ENCODE measurements at places on chromosomes 6 and 20. TPM values are rescaled to one million over a fixed set of nuclear protein-coding genes. Genes with fewer than 3 reads are reported as not detected.

Gene GJA10
- total RNA-seq = not detected

Gene BANF2
- total RNA-seq = not detected

Gene CPNE5
- total RNA-seq = 0.12 TPM

Gene DIDO1
- total RNA-seq = 147 TPM

DNA sequence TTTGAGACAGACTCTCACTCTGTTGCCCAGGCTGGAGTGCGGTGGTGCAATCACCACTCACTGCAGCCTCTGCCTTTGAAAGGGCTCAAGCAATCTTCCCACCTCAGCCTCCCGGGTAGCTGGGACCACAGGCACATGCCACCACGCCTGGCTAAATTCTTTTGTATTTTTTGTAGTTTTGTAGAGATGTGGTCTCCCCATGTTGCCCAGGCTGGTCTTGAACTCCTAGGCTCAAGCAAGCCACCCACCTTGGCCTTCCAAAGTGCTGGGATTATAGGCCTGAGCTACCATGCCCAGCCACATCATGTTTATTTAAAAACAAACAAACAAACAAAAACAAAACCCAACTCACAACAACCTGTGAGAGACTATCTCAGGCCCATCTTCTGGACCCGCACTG lies 29.7 kb upstream of the APCDD1L start:
- DNase-seq = no peak
- H3K27ac ChIP-seq = no peak overlapping the region
- no peaks in the 10 kb centered on the region for H3K4me1 ChIP-seq
- no peak overlapping the region for H3K4me3 ChIP-seq

- H3K4me3 ChIP-seq = no peak overlapping the region
- H3K27me3 ChIP-seq = no peaks in the 10 kb centered on the region
- H3K36me3 ChIP-seq = no peaks in the 10 kb centered on the region
Observed at GRCh38 chr20:6519556-6519955, 247.9 kb upstream of the BMP2 start.

DNA sequence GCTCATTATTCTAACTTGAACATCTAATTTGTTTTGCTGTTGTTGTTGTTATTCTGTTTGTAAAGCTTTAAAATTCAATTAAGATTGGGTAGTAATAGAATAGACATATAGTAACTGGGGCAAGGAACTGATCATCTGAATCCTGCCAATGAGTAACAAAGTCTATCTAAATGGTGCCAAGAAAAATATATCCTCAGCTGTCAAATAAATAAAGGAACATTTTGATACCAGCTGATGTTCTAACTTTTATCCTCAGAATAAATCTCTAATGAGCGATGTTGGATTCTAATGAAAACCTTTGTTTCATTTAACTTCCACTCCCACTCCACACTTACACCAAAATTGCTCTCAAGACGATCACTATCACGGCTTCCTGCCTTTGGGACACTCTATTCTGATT lies 210.9 kb downstream of the TINAG start:
- no peak for DNase-seq
- no peaks in the 10 kb centered on the region for H3K4me1 ChIP-seq
- no peaks in the 10 kb centered on the region for H3K27me3 ChIP-seq
- no peak overlapping the region for H3K4me3 ChIP-seq
- H3K27ac ChIP-seq = no peak overlapping the region

DNA sequence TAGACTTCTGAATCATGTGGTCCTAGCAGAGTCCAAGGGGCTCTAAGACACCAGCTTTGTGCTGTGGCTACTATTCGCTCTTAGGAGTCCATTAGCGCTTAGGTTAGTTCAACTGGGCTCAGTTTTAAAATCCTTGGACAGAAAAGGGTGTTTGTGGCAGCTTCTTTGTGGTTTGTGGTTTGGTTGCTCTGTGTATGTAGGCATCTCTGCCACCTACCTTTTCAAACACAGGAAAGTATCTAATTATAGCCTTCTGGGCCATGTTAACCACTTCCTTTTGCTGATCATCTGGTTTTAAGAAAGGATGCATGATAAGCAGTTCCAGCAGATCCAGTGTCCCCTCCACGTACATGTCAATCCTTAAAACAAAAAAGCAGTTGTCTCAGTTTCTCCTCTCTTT lies 10.8 kb downstream of the GSTA4 start:
- peaks cover 10% of the 10 kb centered on the region for H3K36me3 ChIP-seq
- DNase-seq = no peak
- no peaks in the 10 kb centered on the region for H3K27me3 ChIP-seq
- H3K4me3 ChIP-seq = no peak overlapping the region

- H3K36me3 ChIP-seq = no peaks in the 10 kb centered on the region
- DNase-seq = no peak
- no peak overlapping the region for H3K4me3 ChIP-seq
Observed at GRCh38 chr20:20677186-20677585, 35.3 kb downstream of the RALGAPA2 start.

DNA sequence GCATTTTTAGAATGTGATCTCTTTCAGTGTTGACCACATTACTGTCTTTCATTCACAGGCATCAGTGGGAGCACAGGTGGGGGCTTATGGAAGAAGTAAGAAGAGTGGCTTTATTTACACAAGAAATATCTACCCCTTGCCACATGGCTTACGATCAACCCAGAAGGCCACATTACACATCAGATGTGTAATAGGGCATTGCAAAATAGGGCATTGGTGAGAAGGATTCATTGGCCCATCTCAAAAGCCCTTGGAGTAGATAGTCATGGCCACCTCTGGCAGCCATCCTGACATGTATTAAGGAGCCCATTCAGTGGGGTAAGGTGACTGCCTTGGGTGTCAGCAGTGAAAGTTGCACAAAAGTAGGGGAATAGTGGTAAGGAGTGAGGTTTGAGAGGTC lies 97.5 kb downstream of the MAFB start:
- no peaks in the 10 kb centered on the region for H3K36me3 ChIP-seq
- H3K27me3 ChIP-seq = no peaks in the 10 kb centered on the region
- H3K4me1 ChIP-seq = no peaks in the 10 kb centered on the region
- H3K27ac ChIP-seq = no peak overlapping the region

- no peaks in the 10 kb centered on the region for H3K4me1 ChIP-seq
- H3K27ac ChIP-seq = no peak overlapping the region
- no peak overlapping the region for H3K4me3 ChIP-seq
- H3K27me3 ChIP-seq = no peaks in the 10 kb centered on the region
- no peaks in the 10 kb centered on the region for H3K36me3 ChIP-seq
Observed at GRCh38 chr6:42970871-42971612, 7.9 kb downstream of the PEX6 start.
